ENCODE measurements at places on chromosomes 1 and 21. TPM values are rescaled to one million over a fixed set of nuclear protein-coding genes. Genes with fewer than 3 reads are reported as not detected.

GRCh38 chr1:108719656-108720435 is 7.1 kb downstream of the FNDC7 start:
- H3K27ac ChIP-seq, result no peak overlapping the region
- no peaks in the 10 kb centered on the region for H3K27me3 ChIP-seq
- no peak overlapping the region for H3K4me3 ChIP-seq
- no peak for DNase-seq

GRCh38 chr1:9238550-9238949 is 4.0 kb downstream of the H6PD start:
- no peak for DNase-seq
- H3K4me1 ChIP-seq, result peaks cover 7% of the 10 kb centered on the region
- no peaks in the 10 kb centered on the region for H3K36me3 ChIP-seq

Gene USH2A
- total RNA-seq, result 0.04 TPM

Gene CDCA8
- 49.3 TPM for total RNA-seq

DNA sequence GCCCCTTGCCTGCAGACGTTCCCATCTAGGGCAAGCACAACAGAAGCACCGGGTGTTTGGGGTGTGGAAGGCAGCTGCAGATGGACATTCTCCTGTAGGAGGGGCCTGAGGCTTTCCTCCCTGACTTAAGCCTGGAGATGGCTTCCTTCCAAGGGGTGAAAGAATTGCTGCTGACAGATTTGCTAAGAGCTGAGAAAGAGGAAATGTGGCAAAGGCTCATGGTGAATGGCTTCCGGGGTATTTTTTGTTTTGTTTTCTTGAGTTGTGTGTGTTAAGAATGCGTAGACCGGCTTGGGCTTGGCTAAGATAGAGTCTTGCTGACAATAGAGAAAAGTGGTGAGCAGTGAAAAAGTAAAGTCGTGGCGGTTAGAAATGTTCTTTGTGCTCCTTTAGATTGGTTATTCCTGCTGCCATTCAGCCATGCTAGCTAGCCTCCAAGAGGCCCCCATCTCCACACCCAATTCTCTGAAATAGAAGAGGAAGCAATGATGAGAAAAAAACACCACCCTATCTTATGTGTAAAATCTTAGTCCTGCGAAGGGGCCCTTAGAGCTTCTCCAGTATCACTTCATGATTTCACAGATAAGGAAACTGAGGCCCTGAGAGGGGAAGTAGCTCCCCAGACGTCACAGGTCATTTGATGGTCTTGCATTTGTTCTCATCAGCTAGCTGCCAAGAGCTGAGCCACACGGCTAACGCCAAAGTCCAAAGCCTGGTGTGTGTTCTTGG is 36.9 kb downstream of the EIF2D start:
- H3K27me3 ChIP-seq, result no peaks in the 10 kb centered on the region
- no peak overlapping the region for H3K27ac ChIP-seq
- peaks cover 8% of the 10 kb centered on the region for H3K4me1 ChIP-seq
- no peak overlapping the region for H3K4me3 ChIP-seq

DNA sequence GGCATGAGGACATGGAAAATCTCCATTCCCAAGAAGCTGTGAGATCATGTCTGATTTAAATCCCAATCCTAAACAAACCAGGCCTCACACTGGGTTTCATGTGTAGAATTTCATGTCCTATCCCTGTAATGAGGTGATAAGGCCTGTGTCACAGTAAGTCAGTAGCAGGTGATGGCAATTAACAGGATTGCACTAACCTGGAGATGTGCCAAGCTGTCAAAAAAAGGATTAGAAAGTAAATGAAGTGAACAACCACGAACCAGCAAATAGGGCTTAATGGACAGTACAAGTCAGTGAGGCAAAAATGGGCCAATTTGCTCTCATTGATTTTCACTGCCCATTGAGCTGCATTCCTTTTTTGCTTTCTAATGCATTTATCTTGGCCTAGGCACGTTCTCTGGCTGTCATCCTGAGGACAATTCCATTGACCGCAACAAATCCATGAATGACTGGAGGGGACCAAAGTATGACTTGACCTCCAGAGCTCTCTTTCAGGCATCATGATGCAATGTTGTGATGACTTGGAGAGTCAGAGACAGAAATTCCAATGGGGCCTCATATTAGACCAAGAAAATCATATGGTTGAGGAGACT is 673.6 kb upstream of the ADGRL2 start:
- no peak overlapping the region for H3K4me3 ChIP-seq
- no peaks in the 10 kb centered on the region for H3K4me1 ChIP-seq
- H3K27ac ChIP-seq, result no peak overlapping the region

GRCh38 chr1:70150444-70150843 is 54.9 kb downstream of the LRRC40 start:
- H3K36me3 ChIP-seq, result no peaks in the 10 kb centered on the region
- no peak overlapping the region for H3K27ac ChIP-seq
- no peaks in the 10 kb centered on the region for H3K27me3 ChIP-seq
- DNase-seq, result no peak
- no peaks in the 10 kb centered on the region for H3K4me1 ChIP-seq

Gene KCTD3
- 70.1 TPM for total RNA-seq

- no peaks in the 10 kb centered on the region for H3K27me3 ChIP-seq
- H3K36me3 ChIP-seq, result no peaks in the 10 kb centered on the region
- peak; percentile 26 for DNase-seq
- peak overlapping the region; percentile 35 for H3K27ac ChIP-seq
- peaks cover 23% of the 10 kb centered on the region for H3K4me1 ChIP-seq
- no peak overlapping the region for H3K4me3 ChIP-seq
Observed at GRCh38 chr1:186871784-186872183, 43.0 kb downstream of the PLA2G4A start.

DNA sequence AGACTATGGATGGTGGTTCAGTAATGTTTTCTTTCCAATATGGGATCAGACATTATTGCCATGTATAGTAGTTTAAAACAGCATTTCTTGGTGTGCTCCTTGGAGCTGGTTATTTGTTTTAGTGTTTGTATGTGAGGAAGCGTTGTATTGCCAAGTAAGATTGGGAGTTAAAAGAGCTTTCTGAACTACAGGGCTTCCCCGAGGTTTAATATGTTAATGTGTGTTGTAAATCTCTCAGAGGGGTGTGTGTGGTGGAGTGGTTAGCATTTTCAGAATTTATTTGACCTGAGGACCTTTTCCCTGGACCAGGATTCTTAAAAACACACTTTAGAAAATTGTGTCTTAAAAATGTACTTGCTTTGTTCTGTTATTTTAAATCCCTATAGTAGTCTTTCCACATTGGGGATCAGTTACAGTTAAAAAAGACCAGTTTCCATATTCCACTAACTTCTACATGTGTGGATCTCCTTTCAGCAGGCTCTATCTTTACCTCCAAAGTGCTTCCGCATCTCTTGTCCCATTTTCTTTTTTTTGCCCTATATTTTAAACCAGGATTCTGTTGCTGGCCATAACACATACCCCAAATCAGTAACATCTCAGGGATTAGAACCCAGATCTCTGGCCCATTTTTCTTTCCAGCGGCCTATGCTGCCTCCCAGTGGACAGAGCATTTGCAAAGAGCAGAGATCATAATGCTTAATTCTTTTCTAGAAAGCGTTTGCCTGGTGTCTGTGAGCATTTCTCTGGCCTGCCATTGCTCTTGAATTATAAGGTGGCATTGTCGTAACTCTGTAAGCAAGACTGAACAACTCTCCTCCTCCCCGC is 58.6 kb downstream of the PBX1 start:
- H3K36me3 ChIP-seq, result no peaks in the 10 kb centered on the region
- no peak overlapping the region for H3K4me3 ChIP-seq
- no peak overlapping the region for H3K27ac ChIP-seq

Data from neural progenitor cell (in vitro differentiated cells).